ENCODE measurements at places on chromosomes 1 and 21.
A peak's percentile ranks its signal among the peaks of the same experiment; 100 is the strongest.

DNA sequence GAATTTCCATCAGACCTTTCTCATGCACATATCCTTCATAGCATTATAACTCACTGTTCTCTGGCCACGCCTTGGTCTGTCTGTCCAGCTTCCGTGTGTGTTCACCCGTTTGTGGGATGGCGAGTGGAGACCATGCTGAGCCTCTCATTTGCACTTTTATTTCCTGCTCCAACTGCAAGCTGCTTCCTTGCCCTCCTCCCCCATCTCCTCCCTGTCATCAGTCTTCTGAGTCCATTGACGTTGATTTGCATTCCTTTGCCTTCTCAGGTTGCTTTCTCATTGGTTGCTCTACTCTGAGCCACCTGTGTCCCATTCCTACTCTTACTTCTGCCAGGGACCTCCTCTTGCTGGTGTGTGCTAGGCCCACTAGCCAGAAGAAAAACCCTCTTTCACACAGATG lies 146.4 kb downstream of the NOS1AP start:
- DNase-seq = no peak
- H3K27ac ChIP-seq = peak overlapping the region; percentile 19
- peaks cover 81% of the 10 kb centered on the region for H3K4me1 ChIP-seq
- peaks cover 6% of the 10 kb centered on the region for H3K27me3 ChIP-seq
- peaks cover 4% of the 10 kb centered on the region for H3K36me3 ChIP-seq

DNA sequence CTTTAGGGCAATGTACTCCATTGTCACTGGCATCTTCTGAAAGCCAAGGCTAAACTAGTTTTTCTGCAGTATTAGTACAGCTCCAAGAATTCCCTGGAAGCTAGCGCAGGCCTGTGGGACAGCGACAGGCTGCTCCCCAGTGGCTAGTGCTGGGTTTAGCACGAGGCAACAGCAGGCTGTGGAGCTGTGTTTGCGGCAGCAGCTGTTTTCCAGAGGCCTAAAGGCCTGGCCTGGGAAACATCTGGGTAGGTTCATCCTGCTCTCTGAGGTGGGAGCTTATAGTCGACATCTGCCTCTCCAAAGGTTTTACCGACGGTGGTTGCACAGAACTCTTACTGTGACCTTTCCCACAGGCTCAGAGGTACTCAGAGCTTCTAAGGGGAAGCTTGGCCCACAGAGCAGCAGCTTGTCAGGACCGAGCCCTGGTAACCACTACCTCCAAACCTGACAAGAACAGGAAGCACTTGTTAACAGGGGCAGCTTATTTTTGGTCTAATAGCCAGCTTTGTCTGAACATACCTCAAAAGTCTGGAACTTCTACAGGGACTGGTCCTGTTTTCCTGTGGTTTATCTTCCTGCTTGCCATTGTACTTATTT lies 17.2 kb downstream of the CC2D1B start:
- H3K4me3 ChIP-seq = no peak overlapping the region
- peak; percentile 50 for DNase-seq
- peaks cover 16% of the 10 kb centered on the region for H3K36me3 ChIP-seq
- H3K4me1 ChIP-seq = peaks cover 25% of the 10 kb centered on the region
- H3K27me3 ChIP-seq = no peaks in the 10 kb centered on the region
- peak overlapping the region; percentile 77 for H3K27ac ChIP-seq

- no peak overlapping the region for H3K27ac ChIP-seq
- peak; percentile 79 for DNase-seq
- H3K4me1 ChIP-seq = peaks cover 2% of the 10 kb centered on the region
- no peaks in the 10 kb centered on the region for H3K27me3 ChIP-seq
These were observed 25.9 kb upstream of the DNAJC11 start for GRCh38 chr1:6727535-6727934.

GRCh38 chr1:206967096-206967849 lies 3.0 kb downstream of the FCAMR start:
- no peak for DNase-seq
- no peaks in the 10 kb centered on the region for H3K36me3 ChIP-seq
- no peak overlapping the region for H3K4me3 ChIP-seq
- peaks cover 5% of the 10 kb centered on the region for H3K27me3 ChIP-seq

GRCh38 chr1:27807385-27807784 lies 23.2 kb upstream of the PPP1R8 start:
- H3K4me3 ChIP-seq = no peak overlapping the region
- H3K4me1 ChIP-seq = no peaks in the 10 kb centered on the region
- H3K36me3 ChIP-seq = peaks cover 17% of the 10 kb centered on the region
- DNase-seq = no peak
- no peak overlapping the region for H3K27ac ChIP-seq

- no peaks in the 10 kb centered on the region for H3K4me1 ChIP-seq
- H3K4me3 ChIP-seq = no peak overlapping the region
- H3K36me3 ChIP-seq = no peaks in the 10 kb centered on the region
- H3K27me3 ChIP-seq = no peaks in the 10 kb centered on the region
- DNase-seq = no peak
These were observed 989.0 kb downstream of the PLA2G4A start for GRCh38 chr1:187817782-187818181.

DNA sequence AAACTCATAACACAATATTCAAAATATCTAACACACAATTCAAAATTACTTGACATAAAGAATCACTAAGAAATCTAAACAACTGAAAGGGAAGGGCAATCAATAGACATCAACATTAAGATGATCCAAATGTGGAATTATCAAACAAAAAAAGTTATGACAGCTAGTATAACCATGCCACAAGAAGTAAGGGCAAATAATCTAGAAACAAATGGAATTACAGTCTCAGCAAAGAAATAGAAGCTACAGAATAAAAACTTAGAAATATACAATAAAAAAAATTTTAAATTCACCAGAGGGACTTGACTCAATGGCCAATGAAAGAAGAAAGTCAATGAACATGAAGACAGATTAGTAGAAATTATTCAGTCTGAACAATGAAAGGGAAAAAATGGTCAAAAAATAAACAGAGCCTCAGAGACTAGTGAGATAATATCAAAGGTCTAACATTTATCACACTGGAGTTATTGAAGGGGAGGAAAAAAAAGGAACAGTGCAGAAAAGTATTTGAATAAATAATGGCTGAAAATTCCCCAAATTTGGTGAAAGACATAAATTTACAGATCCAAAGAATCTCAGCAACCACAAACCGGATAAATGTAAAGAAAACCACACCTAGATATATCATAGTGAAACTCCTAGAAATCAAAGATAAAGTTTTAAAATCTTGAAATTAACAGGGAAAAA lies 41.8 kb downstream of the BARHL2 start:
- no peaks in the 10 kb centered on the region for H3K4me1 ChIP-seq
- H3K36me3 ChIP-seq = no peaks in the 10 kb centered on the region
- no peak for DNase-seq
- no peak overlapping the region for H3K4me3 ChIP-seq
- H3K27ac ChIP-seq = no peak overlapping the region

All from endothelial cell (in vitro differentiated cells).